ENCODE measurements at places on chromosomes 2 and 18. TPM values are rescaled to one million over a fixed set of nuclear protein-coding genes. Genes with fewer than 3 reads are reported as not detected.
A peak's percentile ranks its signal among the peaks of the same experiment; 100 is the strongest.

Gene UPP2
- total RNA-seq = not detected

Gene MYO3B
- total RNA-seq = 0.71 TPM

Gene GULP1
- 4.8 TPM for total RNA-seq

Gene GALNT14
- total RNA-seq = 1.3 TPM

Gene TEKT4
- 0.05 TPM for total RNA-seq

Gene ST6GAL2
- total RNA-seq = 0.94 TPM

DNA sequence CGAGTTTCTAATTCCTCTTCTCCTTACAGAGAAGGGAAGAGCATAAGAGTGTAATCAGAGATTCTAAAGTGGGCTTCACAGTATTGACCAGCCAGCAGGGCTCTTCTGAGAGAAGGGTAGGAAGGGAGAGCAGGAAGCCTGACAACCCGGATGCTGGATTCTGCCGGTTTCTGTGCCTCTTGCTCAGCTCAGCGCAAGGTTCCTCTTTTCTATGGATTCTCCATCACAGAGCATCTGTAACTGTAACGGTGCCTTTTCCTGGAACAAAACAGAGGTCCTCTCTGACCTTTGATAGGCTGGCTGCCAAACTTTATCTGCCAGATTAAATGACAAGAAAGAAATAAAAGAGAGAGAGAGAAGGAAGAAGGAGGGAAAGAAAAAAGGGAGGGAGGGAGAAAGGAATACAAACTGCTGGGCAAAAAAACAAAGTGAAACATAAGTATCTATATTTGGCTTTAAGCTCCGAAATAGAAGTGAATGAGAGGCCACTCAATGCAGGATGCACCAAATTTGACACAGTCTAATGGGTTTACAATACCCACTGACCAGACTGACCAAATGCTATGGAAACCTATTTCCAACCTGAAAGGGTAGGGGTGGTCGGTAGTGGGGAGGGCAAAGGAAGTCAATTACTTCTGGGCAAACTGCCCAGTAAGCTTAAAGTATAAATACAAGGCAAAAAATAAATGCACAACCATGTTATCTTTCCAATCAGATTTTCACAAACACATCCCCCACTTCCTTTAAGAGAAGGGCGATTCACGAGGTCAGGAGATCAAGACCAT lies 59.2 kb downstream of the PIEZO2 start:
- no peaks in the 10 kb centered on the region for H3K4me1 ChIP-seq
- H3K36me3 ChIP-seq = no peaks in the 10 kb centered on the region
- no peak overlapping the region for H3K27ac ChIP-seq

DNA sequence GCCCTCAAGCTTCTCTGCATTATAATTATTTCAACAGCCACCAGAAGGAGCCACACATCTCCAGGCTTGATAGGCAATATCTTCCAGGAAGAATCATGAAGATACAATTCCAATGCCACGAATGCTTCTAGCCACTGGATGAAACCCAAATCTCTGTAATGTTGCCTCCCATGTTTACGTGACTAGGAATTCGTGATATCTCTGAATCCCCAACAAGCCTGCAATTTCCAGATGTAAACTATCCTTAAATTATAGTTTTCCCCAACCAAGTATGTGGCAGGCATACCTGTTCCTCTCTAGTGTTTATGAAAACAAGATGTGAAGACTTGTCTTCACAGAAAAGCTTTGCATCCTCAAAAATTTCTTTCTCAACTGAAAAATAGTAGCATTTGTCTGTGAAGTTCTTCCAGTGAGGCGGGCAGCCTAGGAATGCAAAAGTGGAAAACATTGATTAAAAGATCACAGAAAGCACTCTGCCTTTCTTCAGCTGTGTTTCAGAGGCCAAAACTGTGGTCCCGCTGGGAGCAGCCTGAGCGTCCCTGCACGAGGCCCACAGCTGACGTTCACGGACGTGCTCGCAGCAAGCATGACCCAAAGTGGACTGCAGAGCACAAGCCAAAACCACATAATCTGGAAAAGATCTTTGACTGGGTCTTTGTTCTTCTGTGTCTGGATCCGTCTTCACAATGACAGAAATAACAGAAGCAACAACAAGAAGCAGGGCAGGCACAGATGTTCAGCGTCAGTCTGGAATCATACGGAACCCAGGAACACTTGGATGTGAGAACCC lies 65.1 kb upstream of the THOC1 start:
- no peaks in the 10 kb centered on the region for H3K36me3 ChIP-seq
- H3K4me1 ChIP-seq = no peaks in the 10 kb centered on the region
- H3K27me3 ChIP-seq = no peaks in the 10 kb centered on the region
- no peak overlapping the region for H3K27ac ChIP-seq
- no peak for DNase-seq

DNA sequence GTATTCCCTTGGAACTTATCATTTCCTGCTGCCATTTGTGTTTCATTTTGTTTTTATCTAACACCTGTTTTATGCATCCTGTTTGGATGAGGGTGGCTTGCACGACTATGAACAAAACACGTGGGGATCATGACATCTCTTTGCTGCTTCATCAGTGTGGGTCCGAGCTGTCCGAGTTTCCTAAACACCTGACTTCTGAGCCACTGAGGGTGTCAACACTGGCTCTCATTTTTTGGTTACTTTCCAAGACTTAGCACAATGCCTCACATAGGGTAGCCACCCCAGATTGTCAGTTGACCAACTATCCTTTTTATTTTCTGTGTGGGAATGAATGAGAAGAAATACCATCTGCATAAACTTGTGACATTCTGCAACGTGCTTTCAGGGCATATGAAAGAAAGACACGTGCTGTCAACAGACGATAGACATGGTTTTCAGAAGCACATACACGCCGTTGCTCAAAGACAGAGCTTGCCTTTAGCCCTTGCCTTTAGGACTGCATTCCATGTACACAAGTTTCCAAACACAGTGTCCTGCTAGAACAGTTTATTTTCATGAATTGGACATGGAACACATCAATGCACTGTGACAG lies 166.7 kb downstream of the MYT1L start:
- no peaks in the 10 kb centered on the region for H3K36me3 ChIP-seq
- H3K4me1 ChIP-seq = no peaks in the 10 kb centered on the region
- no peak for DNase-seq
- H3K4me3 ChIP-seq = no peak overlapping the region
- H3K27ac ChIP-seq = no peak overlapping the region

- H3K4me3 ChIP-seq = no peak overlapping the region
- no peaks in the 10 kb centered on the region for H3K36me3 ChIP-seq
- H3K4me1 ChIP-seq = peaks cover 45% of the 10 kb centered on the region
- no peak for DNase-seq
Observed at GRCh38 chr2:201907563-201907881, 101.2 kb downstream of the CDK15 start.

- no peak for DNase-seq
- H3K4me1 ChIP-seq = no peaks in the 10 kb centered on the region
- no peaks in the 10 kb centered on the region for H3K36me3 ChIP-seq
Observed at GRCh38 chr18:65721619-65722018, 29.2 kb upstream of the CDH7 start.

GRCh38 chr2:42342795-42343241 lies 18.2 kb downstream of the COX7A2L start:
- H3K36me3 ChIP-seq = peaks cover 28% of the 10 kb centered on the region
- no peaks in the 10 kb centered on the region for H3K27me3 ChIP-seq
- no peaks in the 10 kb centered on the region for H3K4me1 ChIP-seq
- peak overlapping the region; percentile 15 for H3K27ac ChIP-seq

DNA sequence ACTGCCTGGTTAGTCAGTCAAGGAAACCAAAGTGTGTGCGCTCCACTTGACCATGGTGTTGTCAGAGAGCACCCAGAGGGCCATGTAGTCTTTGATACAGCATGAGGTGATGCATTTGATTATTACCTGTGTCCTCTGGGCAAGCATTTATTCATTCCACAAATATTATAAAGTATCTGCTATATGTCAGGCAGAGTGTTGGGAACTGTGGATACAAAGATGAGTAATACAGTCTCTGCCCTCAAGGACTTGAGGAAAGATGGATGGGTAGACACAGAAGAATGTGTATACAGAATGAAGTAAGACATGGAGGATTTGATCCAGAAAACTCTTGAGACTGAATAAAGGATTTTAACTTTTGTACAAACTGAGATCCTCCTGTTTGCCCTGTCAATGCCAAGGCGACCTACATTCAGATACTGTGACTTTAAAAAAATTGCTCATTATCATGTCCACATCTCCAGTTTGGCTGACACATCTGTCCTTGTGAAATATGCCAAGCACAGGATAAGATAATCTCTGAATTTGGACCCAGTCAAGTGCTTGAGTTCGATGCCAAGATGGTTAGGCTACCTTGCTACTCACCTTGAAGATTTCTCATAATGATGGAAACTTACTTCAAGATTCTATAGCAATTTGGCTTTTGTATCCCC lies 50.8 kb downstream of the ACYP2 start:
- H3K36me3 ChIP-seq = no peaks in the 10 kb centered on the region
- no peaks in the 10 kb centered on the region for H3K27me3 ChIP-seq
- H3K4me3 ChIP-seq = no peak overlapping the region
- no peaks in the 10 kb centered on the region for H3K4me1 ChIP-seq
- DNase-seq = no peak
- no peak overlapping the region for H3K27ac ChIP-seq

GRCh38 chr2:233772153-233772552 lies 6.0 kb upstream of the MROH2A start:
- H3K4me3 ChIP-seq = no peak overlapping the region
- H3K4me1 ChIP-seq = no peaks in the 10 kb centered on the region
- H3K36me3 ChIP-seq = no peaks in the 10 kb centered on the region
- no peak overlapping the region for H3K27ac ChIP-seq
- H3K27me3 ChIP-seq = no peaks in the 10 kb centered on the region

GRCh38 chr2:52429171-52429570 lies 1338.4 kb upstream of the CHAC2 start:
- DNase-seq = no peak
- H3K4me1 ChIP-seq = no peaks in the 10 kb centered on the region
- H3K27me3 ChIP-seq = no peaks in the 10 kb centered on the region
- no peak overlapping the region for H3K27ac ChIP-seq

GRCh38 chr2:178251151-178251955 lies 57.0 kb downstream of the OSBPL6 start:
- no peak overlapping the region for H3K27ac ChIP-seq
- H3K36me3 ChIP-seq = no peaks in the 10 kb centered on the region
- H3K4me3 ChIP-seq = no peak overlapping the region
- no peak for DNase-seq
- no peaks in the 10 kb centered on the region for H3K27me3 ChIP-seq

- no peak overlapping the region for H3K27ac ChIP-seq
- no peaks in the 10 kb centered on the region for H3K36me3 ChIP-seq
- H3K4me3 ChIP-seq = no peak overlapping the region
- DNase-seq = no peak
- no peaks in the 10 kb centered on the region for H3K27me3 ChIP-seq
Observed at GRCh38 chr2:19120941-19121750, 237.3 kb downstream of the OSR1 start.

DNA sequence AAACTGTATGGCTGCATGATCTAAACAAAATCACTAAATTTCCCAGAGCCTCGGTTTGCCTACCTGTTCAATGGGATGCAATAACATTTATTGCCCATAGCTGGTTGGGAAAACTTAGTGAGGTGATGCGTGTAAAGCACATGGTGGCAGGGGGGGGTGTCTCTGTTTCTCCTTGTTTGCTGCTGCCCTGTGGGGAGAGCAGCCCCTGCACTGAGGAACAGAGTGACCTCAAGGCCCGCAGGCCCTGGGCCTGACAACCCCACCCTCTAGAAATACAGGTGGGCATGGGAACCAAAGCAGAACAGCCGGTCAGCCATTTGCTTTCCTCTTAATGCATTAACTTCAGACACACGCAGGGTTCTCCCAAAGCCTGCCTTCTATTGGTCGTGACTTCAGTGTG lies 55.1 kb upstream of the SLC66A3 start:
- H3K36me3 ChIP-seq = no peaks in the 10 kb centered on the region
- H3K4me1 ChIP-seq = no peaks in the 10 kb centered on the region
- no peaks in the 10 kb centered on the region for H3K27me3 ChIP-seq
- no peak overlapping the region for H3K27ac ChIP-seq
- no peak for DNase-seq

- DNase-seq = no peak
- no peaks in the 10 kb centered on the region for H3K27me3 ChIP-seq
- H3K27ac ChIP-seq = no peak overlapping the region
- H3K4me3 ChIP-seq = no peak overlapping the region
Observed at GRCh38 chr2:235143789-235144188, 192.0 kb downstream of the SH3BP4 start.

DNA sequence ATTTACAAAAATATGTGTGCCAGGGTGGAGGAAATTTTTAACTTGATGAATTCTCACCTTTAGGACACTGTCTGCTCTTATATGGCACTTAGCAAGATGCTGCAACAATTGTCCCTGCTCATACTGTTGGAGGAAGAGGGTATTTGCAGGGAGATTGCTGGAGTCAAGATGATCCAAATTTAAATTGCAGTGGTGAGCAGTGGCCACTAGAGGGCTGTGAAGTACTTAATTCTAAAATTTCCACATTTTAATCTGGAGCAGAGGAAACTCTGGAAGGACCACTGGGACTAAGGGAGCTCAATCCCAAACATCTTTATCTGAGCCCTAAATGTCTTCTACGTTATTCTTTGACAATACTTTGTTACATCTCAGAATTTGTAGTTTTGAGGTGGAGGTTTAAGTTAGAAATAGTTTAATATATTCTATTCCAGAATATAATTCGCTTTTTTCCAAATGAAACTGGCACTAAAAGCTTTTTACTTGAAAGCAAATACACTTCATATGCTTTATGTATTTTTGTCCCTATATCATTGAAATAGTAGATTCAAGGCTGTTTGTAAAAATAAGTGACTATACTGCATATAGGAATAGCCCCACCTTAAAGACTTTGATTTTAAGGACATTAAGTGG lies 33.0 kb upstream of the PTH2R start:
- H3K27ac ChIP-seq = no peak overlapping the region
- no peaks in the 10 kb centered on the region for H3K36me3 ChIP-seq
- peak; percentile 9 for DNase-seq
- H3K27me3 ChIP-seq = no peaks in the 10 kb centered on the region

DNA sequence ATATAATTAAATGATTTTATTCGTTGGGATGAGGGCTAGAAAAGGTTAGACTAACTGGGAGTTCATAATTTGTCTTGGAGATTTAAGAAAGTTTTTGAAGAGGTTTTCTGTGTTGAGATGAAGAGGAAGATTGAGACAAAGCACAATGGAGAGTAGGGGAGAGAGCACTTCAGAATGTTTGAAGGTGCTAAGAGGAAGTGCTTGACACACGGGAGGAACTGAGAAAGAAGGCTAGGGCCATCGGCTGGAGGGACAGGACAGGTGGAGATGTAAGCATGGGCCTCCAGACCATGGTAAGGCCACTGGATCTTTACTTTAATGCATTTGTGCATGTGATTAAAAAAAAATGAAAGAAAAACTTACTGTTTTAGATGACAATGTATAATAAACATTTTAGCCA lies 31.5 kb downstream of the GREB1L start:
- no peak overlapping the region for H3K4me3 ChIP-seq
- no peak overlapping the region for H3K27ac ChIP-seq
- DNase-seq = no peak
- H3K27me3 ChIP-seq = no peaks in the 10 kb centered on the region
- no peaks in the 10 kb centered on the region for H3K36me3 ChIP-seq
- H3K4me1 ChIP-seq = no peaks in the 10 kb centered on the region

GRCh38 chr2:68994864-68995263 lies 18.1 kb upstream of the ANTXR1 start:
- H3K4me3 ChIP-seq = no peak overlapping the region
- H3K4me1 ChIP-seq = no peaks in the 10 kb centered on the region
- no peak overlapping the region for H3K27ac ChIP-seq
- H3K27me3 ChIP-seq = peaks cover 2% of the 10 kb centered on the region
- no peak for DNase-seq
